ENCODE measurements at places on chromosomes 5 and 9.

GRCh38 chr5:174293006-174293405, 247.5 kb downstream of the NSG2 start:
- DNase-seq: no peak

GRCh38 chr9:133471551-133472276, 7.2 kb downstream of the SLC2A6 start:
- DNase-seq: no peak

- DNase-seq: no peak
Measured at GRCh38 chr5:179294891-179295777, 50.1 kb downstream of the ADAMTS2 start.

DNA sequence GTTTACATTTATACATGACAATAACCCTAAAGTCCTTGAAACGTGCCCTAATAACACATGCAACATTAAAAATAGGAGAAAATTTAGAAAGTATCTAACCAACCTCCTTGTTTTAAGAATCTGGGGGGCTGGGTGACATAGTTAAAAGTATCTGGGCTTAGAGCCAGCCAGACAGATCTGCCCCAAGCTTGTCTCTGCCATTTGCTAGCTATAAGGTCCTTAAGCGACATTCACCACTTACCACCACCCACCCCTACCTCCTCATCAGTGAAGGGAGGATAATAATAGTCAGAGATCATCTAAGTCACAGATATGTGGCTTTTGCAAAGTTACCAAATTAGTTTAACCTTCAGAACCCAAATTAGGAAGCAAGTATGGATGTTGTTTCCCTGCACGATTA, 33.8 kb upstream of the CAST start:
- DNase-seq: no peak

DNA sequence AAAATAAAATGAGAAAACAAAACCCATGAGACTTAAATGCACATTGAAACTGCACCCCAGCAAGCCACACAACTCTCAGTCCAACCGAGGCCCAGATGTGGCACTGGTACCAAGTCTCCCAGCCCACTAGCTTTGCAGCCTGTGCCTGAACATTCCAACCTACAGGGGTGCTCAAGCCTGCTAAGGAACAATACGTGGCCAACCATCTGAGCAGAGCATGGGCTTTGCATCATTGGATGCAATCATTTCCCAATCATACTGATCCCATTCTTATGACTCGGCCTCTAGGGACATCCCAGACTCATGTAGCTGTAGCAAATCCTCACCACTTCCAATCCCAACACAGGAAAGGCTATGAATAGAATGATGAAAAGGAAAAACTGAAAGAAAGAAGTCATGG, 297.2 kb downstream of the SPOCK1 start:
- peak; percentile 78 for DNase-seq

DNA sequence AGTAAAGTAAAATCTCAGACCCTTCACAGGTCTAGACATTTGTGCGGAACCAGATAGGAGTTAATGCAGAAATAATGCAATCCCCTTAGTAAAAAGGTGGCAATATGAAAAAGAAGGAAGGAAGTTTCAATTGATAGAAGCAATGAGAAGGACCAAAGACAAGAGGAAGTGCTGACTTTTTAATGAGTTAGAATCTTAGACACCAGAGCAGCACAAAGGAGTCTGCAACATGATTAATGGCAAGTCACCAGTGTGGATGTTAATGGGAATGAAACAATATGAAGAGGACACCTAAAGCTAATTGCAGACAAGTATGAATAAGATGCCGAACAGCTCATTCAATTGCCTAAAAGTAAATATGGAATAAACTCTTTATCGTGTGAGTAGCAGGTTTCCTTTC, 50.9 kb downstream of the MEGF9 start:
- no peak for DNase-seq

- DNase-seq: no peak
Measured at GRCh38 chr5:145598184-145598583, 237.0 kb downstream of the PRELID2 start.

DNA sequence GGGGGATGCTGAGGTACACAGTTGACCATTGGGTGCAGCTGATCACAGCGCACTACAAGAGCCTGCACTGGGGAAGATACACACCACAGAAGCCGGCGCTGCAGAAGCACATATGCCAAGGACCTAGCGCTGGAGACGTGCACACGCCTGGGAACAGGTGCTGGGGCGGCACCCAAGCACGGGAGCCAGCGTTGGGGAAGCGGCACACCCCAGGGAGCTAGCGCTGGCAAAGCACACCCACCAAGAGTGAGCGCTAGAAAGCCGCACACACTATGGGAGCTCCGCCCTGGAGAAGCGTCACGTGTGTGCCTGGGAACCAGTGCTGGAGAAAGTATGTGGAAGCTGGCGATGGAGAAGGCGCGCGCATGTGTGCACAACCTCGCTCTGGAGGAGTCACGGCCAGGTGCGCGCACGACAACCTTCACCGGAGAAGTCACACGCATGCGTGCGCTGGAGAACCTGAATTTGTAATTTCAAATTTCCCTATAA, 4.5 kb downstream of the FANCC start:
- peak; percentile 87 for DNase-seq

- no peak for DNase-seq
Measured at GRCh38 chr9:82363682-82364081, 375.1 kb downstream of the SPATA31D1 start.

DNA sequence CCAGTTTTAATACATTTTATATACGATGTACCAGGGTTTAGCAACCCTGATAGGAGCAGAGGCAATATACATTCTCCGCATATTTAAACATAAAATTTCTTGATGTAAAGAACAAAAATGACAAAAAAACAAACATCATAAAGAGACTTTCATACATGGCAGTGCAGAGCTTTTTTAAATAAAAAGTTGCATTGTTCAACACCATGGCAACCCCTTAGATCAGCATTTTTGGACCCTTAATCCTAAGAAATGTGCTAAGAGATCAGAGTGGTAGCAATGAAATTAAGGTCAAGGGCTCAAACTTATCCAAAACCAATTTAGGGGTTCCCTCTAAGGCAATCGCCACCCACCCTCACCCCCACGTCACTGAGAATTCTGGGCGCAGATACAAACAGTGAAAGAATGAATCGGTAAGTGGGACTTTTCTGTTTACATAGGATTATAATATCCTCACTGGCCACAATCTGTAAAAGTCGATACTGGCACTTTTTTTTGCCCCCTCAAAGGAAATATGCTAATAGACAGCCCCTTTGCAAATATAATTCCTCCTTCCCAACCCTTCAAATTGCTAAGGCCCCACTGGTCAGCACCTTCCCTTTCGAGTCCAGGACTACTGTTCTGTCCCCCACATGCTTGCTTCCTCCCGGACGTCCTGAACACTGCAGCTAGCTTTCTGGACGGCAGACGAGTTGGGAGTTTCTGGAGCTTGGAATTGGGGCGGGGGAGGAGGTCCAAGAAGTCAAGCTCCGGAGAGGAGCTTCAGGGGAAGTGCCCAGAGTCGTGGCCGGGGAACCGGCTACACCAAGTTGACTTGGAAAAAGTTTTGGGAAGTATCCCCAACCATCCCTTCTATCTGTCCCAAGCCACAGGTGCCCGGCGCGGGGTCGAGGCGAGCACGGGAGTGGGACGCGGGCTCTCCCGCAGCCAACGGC, 2.2 kb downstream of the GAS1 start:
- peak; percentile 14 for DNase-seq

- peak; percentile 27 for DNase-seq
Measured at GRCh38 chr5:7261049-7261448, 134.9 kb upstream of the ADCY2 start.

DNA sequence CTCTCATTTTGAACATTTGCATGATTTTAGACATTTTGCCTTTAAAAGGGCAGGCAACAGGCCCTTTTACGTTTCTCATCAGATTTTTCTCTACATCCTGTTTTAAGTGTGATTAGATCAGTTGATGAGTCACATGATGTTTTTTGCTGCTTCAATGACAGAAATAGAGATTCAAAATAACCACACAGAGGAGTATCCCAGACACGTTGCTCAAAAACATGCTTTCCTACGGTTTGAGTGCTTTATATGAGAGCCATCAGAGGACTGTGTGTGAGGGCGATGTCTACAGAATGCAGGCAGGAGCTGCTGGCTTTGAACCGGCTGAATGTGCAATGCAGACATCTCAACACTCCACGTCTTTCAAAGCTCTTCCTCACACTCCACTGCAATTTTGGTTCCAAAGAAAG, 42.1 kb downstream of the OTULIN start:
- peak; percentile 7 for DNase-seq

GRCh38 chr9:25891527-25891926, 213.3 kb upstream of the TUSC1 start:
- no peak for DNase-seq
